NCI-H187 (cell line): ENCODE measurements at places on chromosomes 3 and 15.

DNA sequence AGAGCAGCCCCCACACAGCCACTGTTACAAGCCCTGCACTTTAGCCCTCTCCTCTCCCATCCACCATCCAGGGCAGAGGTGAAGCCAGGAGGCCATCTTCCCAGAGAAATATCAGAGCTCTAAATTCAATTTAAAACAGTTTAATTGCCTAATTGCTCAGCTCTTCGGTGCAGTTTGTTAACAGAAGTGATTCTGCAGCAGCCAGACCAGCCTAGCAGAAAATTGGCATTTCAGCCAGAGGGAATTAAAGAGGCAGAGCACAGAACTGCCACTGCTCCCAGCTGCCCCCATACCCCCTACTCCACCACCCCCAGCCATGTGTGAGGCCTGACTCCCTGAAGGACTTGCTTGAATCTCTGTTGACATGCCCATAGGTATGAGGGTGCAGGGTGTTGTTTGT lies 38.5 kb downstream of the TPRA1 start:
- no peak for DNase-seq

DNA sequence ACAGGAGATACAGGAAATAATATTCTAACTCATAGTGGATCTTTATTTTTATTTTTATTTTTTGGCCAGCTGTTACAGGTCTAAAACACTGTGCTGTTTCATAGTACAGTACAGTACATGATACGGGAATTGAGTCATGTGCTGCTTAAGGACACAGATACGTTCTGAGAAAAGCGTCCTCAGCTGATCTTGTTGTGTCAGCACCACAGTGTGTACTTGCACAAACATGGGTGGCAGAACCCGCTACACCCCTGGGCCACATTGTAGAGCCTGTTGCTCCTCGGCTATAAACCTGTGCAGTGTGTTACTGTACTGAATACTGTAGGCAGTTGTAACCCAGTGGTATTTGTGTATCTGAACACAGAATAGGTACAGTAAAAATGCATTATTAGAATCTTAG lies 183.4 kb downstream of the OR4M2 start:
- no peak for DNase-seq

DNA sequence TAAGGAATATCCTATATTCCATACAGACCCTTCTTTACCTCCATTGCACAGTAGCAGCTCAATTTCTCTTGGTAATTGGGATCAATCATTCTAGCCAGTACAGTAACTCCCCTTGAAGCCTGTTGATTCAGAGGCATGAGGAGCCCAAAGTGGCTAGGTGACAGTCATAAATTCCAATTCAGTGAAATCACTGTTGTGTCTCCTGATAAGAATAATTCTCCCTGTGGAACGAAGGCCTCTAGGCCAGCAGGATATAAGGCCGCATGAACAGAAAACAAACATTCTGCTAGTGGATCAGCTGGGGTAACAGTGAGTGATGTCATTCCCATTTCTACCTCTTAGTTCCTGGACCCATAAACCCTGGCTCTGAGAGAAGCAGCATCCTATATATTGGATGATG lies 696.3 kb downstream of the NR2F2 start:
- no peak for DNase-seq

GRCh38 chr3:37526511-37526910 lies 335.2 kb upstream of the CTDSPL start:
- DNase-seq: no peak

DNA sequence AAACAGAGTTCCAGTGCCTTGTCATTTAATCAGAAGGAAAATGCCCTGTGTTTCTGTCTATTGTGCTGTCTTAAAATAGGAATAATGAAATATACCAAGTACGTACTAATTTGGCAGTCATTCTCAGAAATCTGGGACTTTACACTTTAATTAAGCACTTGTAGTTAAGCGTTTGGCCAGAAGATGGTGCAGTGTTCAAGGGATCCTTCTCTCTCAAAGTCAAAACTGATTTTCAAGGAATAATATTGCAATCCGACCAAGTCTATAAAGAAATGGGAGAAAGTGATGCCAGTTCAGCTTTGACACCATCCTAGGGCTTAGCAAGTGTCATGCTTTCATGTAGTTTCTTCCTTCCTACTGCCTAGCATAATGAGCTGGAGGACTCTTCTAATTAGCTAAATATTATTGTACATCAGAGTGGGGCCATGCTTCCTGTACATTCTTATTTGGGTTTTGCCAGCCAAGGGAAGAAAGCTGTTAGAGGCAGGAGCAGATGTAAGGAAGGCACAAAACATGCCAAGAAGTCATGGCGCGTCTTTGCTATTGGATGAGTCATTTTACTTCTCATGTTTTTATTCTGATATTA lies 64.8 kb downstream of the SAMMSON start:
- no peak for DNase-seq

- no peak for DNase-seq
These were observed 389.8 kb upstream of the KCNMB2 start for GRCh38 chr3:178146406-178146831.

GRCh38 chr3:5051772-5052171 lies 70.3 kb upstream of the ARL8B start:
- DNase-seq: no peak

- DNase-seq: no peak
These were observed 749.0 kb downstream of the NSUN3 start for GRCh38 chr3:94811836-94812235.

DNA sequence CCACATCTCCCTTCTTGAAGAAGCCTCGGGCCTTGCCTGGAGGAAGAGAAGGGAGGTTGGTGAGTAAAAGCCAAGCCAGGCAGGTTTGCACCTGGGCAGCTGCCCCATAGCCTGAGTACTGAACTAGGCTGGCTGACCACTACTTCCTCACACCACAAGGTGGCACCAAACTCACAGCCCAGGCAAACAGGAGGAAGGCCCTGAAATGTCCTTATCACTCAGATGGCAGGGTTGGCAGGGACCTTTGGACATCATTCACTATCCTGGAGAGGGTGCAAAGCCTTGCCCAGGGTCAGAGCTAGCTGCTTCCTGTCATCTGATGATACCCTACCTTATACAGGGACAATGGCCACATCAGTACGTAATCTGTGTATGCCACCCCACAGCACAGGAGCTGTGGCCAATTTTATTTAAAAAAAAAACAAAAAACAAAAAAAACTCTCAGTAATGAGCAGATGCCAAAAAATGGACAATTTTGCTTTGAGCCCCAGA lies 2.2 kb upstream of the GRAMD2A start:
- peak; percentile 7 for DNase-seq

- no peak for DNase-seq
These were observed 2.2 kb downstream of the CHRNB4 start for GRCh38 chr15:78638658-78639314.

DNA sequence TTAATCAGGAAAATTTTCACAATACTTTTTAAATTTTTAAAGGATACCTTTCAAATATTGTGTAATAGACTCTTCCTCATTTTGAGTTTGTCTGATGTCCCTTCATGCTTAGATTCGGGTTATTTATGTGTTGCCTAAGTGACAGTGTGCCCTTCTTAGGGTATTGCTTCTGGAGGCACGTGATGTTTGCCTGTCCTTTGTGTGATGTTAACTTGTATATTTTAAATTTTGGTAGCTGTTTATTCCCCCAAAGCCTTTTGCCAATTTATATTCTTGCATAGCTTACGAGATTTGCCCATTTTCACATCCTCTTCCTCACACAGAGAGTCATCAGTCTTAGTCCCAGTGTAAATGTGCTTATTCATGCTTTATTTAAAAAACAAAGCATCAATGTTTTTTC lies 433.1 kb downstream of the EPHB1 start:
- no peak for DNase-seq

DNA sequence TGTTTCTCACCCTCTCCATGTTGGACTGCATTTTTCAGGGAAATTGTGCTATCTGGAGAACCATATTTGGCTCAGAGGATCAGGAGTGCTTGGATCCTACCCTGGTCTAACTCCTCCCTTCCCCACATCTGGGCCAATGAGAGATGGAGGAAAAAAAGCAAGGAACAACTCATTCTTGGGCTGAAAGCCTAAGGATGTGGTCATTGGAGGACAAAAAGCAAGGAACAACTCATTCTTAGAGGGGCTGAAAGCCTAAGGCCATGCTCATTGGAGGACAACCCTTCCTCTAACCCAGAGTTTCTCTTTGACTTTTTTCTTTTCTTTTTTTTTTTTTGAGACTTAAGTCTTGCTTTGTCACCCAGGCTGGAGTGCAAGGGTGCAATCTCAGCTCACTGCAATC lies 48.6 kb upstream of the CHRNB4 start:
- no peak for DNase-seq

- no peak for DNase-seq
These were observed 66.9 kb upstream of the PLAAT1 start for GRCh38 chr3:193174140-193174539.

DNA sequence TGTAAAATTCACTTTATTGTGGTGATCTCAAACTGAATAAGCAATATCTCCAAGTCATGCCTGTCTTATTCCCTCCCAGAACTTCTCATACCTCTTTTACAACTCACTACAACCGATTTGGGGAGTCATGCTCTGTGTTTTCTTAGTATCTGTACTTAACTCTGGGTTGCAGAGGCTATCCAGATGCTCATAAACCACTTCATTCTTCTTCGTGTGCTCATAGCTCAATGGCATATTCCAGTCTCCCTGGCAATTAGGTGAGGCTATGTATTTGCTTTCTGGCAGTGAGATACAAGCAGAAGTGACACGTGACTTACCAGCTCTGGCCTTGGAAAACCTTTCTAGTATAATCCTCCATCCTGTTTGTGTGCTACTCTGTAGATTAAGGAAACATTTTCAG lies 360.9 kb downstream of the ZNF385D start:
- no peak for DNase-seq

DNA sequence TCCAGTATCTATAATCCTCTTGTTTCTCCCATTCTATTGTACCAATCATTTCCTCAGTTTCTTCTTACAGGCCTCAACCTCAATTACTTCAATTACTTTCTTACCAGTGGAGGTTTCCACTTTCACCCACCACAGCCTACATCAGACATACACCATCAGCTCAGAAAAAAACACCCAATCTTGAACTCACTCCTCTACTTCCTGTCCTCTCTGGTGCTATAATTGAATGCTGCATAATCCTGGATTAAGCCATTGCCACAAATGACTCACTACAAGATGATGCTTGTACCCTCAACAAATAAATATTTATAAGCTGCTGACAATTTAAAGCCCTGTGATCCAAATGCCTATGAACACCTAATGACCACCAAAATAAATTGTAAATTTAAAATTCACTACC lies 18.5 kb downstream of the RYK start:
- no peak for DNase-seq

DNA sequence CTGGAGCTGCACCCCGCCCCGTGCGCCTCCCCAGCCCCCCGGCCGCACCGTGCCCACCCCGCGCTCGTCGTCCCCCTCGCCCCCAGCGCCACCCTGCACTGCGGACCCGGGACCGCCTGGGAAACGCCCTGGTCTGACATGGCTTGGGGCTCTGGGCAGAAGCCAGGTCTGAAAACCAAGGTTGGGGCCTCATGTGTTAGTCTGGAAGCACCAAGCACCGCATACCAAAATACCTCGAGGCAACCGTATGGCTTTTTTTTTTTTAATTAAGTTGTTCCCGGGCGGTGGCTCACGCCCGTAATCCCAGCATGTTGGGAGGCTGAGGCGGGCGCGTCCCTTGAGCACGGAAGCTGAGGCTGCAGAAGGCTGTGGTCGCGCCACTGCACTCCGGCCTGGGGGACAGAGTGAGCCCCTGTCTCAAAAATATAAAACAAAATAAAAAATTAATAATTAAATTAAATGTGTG lies 91.5 kb upstream of the CHD2 start:
- no peak for DNase-seq

GRCh38 chr3:149662240-149662887 lies 4.5 kb upstream of the WWTR1 start:
- DNase-seq: no peak

- no peak for DNase-seq
These were observed 12.3 kb downstream of the BTLA start for GRCh38 chr3:112486811-112487505.

- no peak for DNase-seq
These were observed 5.0 kb downstream of the C2CD4A start for GRCh38 chr15:62071711-62072308.

DNA sequence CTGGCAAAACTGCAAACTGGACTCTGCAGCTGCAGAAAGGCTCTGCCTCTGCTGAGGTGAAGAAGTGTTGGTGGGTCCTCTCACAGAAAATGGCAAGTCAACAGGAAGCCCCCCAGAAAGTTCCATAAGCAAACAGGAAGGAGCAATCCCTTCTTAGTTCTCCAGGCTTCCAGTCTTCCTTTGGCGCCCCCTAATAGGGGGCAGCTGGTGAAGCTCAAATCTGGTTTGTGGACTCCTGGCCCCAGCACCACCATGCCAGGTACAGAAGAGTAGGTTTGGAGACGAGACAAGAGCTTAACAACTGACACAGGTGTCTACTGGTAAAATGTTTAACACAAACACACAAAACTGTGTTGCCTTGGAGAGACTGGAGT lies 35.5 kb downstream of the LEO1 start:
- DNase-seq: no peak

DNA sequence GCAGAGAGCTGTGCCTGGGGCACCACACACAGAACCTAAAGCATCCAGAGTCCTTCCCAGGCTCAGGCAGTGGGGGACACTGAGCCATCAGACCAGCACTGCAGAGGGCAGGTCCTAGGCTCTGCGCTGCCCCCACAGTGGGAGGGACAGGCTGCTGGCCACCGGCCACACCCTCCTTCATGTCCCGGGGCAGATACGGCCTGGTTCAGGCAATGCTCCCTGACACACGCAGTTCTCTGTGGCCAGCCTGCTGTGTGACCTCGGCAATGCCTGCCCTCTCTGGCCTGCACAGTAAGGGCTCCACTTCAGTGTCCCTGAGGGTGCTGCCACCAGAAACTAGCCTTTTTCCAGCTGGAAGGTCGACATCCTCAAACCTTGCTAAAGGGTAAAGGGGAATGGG lies 12.4 kb downstream of the LINGO1 start:
- DNase-seq: no peak

DNA sequence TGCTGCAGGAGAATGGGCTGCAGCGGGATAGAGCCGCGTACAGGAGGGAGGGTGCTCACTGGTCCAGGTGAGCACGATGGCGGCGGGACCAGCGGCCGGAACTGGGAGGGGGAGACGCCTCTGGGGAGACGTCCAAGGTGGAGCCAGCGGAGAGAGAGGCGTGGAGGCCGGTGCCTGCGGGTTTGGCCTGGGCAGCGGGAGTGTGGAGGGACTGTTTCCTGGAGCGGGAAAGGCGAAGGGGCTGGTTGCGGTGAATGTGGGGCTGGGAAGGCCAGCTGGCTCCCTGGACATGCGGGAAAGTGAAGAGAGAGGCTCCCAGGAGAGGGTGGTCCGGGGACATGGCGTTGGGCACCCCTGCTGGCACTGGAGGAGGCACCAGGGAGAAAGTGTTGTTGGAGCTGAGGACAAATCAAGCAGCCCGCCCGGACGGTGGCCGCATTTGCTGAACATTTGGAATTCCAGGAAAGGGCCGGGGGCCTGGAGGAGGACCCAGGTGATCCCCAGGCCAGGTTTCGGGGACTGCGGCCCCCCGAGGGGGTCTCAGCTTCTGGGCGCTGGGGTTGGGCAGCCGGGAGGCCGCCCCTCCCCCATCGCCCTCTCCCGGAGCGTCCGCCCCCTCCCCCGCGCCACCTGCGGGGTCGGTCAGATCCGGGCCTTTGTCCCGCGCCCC lies 34.3 kb downstream of the DNAJB8 start:
- DNase-seq: no peak

- no peak for DNase-seq
These were observed 38.9 kb upstream of the CFAP20DC start for GRCh38 chr3:59088761-59089160.
